ENCODE measurements at places on chromosomes 7 and 10.
A peak's percentile ranks its signal among the peaks of the same experiment; 100 is the strongest.

DNA sequence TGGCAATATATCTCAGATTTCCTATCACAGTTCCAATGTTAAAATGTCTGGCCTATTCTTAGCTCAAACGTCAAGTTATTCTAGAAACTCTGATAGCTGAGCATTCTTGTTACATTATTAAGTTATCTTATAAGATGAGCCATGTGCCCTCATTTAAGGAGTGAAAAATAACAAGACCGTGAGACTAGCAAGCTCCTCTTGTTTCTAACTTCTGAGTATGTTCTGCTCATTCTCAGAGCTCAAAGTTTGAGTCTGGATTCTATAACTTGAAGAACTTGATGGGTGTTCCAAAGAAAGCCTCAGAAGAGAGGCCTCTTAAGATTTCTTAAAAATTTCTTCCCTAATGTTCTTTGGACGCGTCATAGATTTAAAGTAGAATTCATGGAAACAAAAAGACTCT lies 215.2 kb downstream of the HTR7 start:
- DNase-seq, result no peak

- DNase-seq, result no peak
These were observed 536.0 kb upstream of the STEAP1 start for GRCh38 chr7:89618274-89618673.

DNA sequence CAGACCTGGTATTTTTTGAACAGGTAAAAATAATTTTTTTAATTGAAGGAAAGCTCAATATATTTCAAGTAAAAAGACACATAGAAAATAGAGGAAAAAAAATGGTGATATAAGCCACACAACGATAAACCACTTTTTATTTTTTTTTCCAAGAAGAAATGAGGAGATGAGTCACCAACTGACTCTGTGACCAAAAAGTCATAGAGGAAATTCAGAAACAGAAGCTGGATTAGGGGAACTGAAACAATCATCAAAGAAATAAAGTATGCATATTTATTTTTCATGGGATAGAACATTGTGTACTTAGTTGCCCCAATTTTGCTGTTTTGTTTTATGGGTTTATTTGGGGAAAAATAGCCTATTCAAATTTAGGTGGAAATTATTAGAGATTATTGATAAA lies 176.8 kb upstream of the AGR3 start:
- DNase-seq, result no peak

DNA sequence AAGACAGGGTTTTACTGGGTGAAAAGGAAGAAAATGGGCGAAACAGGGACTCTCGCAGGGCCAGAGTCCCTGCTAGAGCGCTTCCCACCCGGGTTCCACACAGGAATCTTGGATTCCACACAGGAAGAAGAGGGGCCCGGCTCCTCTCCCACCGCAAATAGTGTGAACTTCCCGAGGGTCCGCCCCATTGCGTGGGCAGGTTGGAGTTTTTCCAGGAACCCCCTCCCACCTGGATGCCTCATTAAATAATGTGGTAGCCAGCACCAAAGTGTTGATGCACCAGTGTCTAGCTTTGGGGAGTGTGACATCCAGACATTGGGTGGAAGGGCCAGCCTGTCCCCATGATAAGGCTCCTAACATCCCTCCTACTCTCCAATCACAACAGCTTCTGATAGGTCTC lies 330.3 kb upstream of the ZNF32 start:
- no peak for DNase-seq

DNA sequence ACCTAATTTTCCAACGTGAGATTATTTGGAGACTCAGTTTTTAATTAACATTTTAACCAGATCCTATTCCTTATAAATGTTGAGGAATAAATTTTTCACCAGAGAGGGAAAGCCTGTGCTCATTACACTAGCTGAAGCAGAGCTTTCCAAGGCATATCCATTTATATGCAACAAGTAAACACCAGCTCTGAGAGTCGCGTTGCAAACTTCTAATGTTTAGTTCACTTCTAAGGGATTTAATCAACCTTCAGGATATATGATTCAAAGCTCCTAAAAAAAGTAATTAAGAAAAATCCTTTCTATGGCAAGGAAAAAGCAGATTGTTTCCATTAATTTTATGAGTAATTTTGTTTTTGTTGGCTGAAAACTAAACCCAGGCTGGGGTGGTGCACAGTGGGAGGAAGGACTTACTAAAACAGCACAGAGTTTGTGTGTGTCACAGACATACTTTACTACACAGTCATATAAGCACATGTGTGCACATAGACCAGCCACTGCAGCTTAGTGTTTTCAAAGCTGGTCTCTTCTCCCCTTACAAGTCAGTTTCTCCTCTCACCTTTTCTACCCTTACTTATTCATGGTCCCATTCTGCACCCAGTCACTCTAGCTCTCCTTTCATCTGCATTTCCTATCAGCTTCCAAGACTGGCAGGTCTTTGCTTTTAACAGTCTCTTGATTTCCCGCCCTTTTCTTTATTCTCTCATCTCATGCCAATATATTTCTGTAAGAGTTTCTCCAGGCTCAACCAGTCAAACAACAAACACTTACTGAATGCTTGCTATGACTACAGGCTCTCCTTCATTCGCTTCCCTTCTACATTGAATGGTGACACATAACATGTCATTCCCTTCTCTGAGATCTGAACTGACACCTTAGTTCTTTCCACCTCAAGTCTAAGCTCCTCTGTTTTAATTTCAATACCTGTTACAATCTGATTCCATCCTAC lies 81.1 kb upstream of the FZD1 start:
- no peak for DNase-seq

GRCh38 chr10:53269482-53269881 lies 496.9 kb upstream of the MBL2 start:
- no peak for DNase-seq

DNA sequence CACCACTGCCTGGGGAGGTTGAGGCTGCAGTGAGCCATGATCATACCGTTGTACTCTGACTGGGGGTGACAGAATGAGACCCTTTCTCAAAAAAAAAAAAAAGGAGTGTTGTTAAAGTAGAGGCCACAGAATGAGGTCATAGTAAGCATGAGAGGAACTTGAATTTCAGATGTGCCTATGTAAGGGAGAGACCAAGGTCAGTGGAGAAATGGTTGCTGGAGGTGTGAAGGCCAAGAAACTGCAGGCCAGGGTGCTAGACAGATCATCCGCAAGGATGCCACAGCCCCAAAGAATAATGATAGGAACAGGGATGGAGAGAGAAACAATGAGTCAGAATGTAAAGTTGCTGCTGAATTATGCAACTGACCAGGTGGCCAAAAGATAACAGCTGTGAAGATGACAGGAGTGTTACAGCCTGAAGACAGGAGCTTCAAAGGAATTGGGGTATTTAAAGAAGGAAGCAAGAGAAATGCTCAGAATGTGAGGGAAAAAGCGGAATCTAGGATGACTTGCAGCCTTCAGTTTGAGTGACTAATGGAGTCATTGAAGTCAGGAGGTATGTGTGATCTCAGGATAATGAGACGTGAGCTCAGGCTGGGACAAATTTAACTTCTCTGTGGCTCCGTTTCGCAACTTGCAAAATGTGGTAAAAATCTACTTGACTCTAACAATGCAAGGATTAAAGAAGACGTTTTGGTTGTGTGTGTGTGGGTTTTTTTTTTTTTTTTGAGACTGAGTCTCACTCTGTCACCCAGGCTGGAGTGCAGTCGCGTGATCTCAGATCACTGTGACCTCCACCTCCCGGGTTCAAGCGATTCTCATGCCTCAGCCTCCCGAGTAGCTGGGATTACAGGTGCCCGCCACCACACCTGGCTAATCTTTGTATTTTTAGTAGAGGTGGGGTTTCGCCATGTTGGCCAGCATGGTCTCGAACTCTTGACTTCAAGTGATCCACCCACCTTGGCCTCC lies 22.2 kb downstream of the TYW1B start:
- DNase-seq, result no peak

DNA sequence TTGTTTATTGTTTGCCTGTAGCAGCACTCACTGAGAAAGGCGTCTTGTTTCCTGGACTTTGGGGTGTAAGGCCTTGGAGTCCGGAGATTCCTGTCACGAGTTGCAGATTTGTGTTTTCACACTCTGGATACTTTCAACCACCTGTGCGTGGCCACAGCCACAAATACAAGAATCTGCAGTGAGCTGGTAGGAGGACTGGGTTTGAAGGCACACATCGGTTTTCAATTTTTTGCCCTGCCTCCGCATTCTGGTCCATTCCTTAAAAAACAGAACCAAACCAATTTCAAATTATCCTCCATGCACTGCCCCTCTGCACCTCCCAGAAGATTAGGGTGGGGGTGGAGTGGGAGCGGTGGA lies 619 bp downstream of the EXOC4 start:
- peak; percentile 2 for DNase-seq

- peak; percentile 6 for DNase-seq
These were observed 10.0 kb upstream of the PCGF5 start for GRCh38 chr10:91210435-91210834.

- no peak for DNase-seq
These were observed 156.0 kb downstream of the ELFN1 start for GRCh38 chr7:1825897-1826741.

GRCh38 chr7:49137978-49138377 lies 213.6 kb downstream of the CDC14C start:
- no peak for DNase-seq

GRCh38 chr10:129293991-129294700 lies 172.9 kb upstream of the MGMT start:
- no peak for DNase-seq

DNA sequence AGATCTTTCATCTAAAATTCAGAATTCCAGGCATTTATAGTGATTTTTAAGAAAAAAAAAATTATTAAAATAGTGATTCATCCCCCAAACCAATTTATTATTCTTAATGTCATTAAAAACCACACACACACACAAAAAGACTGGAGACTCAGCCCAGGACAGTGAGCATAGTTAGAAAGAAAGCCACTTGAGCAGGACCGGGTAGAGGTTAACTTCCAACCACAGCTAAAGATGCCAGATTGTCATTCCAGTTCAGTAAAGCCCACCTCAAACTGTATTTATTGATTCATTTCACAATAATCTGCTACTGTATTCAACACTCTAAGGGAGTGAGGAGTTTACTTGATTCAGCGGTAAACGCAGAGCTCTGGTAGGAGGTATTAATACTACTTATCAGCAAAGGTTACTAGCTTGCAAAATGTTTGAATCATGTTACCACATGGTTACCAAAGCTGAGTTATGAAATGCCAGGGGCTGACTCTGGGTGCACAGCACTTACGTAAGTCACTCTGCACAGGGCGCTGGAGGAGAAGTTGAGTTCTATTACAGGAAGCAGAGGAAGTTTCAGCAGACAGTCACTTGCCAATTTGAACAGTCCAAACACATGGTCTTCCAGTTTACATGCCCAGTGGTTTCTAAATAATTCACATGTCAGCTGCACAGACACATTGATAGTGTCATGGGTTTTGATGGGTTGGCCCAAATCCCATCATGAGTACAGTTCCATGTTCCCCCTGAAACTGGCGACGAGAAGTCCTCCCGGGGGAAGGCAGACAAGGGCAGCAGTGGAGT lies 64.6 kb downstream of the KLF6 start:
- no peak for DNase-seq

DNA sequence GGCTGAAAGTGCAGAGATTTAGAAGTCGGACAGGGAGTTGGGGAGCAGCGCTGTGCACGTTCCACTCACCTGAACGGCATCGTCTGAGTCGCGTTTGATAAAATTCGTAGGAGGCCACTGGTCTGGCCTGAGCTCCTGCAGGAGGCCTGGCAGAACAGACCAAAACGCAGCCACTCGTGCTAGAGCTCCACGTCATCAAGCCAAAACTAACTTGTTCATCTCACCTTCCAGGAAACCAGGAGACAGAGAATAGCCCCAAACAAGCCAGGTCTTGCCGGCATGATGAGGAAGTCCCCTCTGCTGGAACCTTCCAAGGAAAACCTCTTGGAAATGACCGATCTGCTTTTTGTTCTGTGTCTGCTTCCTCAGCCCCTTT lies 43.4 kb upstream of the DNAJB6 start:
- DNase-seq, result no peak

DNA sequence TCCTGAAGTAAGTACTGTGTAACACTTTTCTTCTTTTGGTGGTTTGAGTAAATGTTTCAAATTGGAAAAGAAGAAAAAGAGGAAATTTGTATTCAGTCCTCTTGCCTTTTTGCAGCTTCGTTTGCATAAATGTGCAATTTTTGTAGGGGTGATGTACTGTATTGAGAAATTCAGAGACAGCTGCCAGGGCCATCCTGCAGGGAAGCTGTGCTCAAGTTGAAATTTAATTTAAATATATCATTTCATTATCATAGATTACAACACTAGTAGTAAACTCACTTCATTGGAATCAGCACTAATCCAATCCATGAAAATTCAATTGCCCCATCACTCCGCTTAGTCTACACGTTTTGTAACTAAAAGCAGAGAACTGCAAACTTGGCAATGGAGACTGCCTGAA lies 415.4 kb downstream of the DNAJB9 start:
- DNase-seq, result no peak

DNA sequence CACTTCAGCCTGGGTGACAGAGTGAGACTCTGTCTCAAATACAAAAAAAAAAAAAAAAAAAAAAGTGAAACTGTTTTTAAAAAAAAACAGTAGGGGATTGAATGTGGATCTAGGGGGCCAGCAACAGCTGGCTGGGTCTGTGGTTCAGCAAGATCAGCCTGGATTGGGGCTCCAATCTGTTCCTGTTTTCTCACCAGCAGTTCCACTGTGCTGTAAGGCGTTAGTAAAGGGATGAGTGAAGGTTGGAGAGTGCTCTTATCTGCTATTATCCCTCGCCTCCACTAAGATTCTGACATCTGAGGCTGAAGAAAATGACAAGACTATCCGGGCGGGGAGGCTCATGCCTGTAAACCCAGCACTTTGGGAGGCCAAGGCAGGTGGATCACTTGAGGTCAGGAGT lies 41.6 kb upstream of the GTF2IRD1 start:
- DNase-seq, result no peak

DNA sequence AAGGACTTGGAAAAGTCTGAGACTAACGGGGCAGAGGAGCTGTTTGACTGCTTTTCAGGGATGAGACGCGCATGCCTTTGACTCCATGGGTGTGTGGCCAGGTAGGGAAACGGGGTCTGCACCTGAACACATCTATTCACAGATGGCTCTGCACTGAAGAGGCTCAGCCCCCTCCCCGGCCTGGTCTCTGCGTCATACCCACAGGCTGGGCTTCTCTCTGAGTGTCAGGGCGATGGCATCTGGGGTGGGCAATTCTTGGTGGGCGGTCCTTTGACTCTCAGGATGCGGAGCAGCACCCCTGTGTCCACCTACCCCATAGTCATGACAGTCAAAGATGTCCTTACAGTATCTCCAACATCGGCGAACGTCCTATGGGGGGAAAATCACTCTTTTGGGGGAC lies 23.0 kb downstream of the PFKP start:
- no peak for DNase-seq

- DNase-seq, result no peak
These were observed 47.8 kb downstream of the HERPUD2 start for GRCh38 chr7:35647171-35647574.

DNA sequence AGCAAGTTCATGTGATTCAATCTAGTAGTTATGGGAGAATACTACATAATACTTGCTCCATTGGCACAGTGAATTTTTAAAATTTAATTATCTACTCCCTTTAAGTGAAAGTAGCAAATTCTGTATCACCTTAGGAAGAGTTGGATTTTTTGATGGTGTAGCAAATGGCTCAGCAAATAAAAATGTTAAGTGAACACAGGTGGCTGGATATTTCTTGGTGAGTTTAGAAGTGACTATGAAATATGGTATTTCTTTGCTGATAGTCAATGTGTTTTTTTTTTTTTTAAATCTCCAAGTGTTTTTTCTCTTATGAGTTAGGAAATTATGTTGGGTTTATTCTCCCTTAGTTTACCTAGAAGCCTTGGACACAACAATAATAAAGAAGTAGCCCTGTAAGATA lies 67.8 kb downstream of the CREM start:
- DNase-seq, result no peak

GRCh38 chr7:91835826-91836368 lies 44.6 kb downstream of the MTERF1 start:
- no peak for DNase-seq

Measured in Calu3 (cell line).